ENCODE measurements at places on chromosomes 11 and 22.

- DNase-seq, result no peak
Measured at GRCh38 chr11:126387857-126388256, 32.4 kb downstream of the ST3GAL4 start.

DNA sequence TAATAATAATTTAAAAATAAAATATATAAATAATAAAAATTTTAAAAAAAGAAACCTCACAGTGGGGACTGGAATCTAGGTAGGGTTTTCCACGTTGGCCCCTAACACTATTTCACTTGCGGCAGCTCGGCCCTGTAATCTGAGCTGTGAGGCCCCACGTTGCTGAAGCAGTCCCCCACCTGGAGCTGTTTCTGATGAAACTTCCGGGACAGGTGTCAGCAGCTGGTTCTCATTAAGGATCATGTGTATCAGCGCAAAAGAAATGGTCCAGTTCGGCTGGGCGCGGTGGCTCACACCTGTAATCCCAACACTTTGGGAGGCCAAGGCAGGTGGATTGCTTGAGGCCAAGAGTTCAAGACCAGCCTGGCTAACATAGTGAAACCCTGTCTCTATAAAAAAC lies 17.3 kb downstream of the RHOD start:
- DNase-seq, result no peak

DNA sequence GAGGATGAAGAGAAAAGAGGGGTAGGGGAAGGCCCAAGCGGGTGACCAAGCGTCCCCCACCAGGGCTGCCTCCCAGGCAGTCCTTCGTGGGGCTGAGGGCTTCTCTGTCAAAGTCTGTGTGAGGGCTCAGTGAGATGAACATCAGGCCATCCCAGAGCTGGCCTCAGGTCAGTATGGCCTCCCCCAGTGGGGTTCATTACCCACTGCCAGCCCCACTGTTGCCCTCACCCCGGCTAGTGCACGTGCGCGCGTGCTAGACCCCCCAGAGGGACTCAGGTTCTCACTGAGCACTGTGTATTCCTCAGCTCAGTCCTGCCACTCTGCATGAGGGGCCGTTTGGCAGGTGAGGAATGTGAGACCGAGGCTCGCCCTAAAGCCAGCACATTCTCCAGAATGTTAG lies 3.3 kb downstream of the KDELR3 start:
- no peak for DNase-seq

DNA sequence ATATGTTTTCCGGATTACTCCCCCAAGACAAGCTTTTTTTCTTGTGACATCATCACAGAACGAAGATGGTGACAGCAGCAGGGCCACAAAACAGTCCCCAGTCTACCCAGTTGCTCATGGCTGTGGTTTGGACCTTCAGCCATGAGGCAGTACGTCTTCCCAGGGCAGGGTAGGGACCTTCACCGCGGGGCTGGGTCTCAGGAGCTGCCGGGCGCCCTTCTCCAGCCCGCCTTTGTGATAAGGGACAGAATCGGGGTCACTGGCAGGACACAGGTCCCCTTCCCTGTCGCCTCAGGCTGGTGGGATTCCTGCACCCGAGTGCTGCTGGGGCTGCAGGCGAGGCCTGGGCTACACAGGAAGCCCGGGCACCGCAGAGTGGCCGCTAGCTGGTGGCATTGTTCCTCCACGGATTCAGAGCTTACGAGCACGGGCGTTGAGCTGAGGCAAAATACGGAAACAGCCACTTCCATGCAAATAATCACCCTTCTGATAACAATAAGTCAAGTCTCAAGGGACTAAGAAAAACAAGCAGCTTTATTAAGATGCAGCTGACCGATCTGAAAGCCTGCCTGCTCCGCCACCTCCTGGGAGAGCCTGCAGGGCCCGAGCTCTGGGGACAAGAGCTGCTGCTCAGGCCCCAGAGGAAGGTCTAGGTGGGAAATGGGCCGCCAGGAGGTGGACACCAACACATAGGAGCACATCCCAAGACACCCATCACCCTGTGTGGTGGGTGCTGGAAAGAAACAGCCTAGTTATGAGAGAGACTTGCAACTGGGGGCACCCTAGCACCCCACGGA lies 12.3 kb downstream of the TBX1 start:
- DNase-seq, result no peak

DNA sequence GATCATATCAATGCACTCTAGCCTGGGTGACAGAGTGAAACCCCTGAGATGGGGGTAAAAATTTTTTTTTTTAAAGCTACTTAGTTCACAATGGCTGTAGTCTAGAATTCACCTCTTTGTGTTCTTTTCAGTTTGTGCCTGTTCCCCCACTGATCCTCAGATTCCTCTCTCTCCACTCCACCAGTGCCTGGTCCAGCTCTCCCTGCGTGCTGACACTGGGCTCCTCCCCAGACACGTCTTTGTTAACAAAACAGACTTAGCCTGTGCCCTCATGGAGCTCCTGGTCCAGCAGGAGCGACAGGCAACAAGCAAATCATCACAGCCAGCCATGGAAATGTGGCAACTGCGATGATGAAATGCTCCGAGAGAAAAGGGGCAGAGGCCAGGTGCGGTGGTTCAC lies 34.0 kb downstream of the IFT27 start:
- peak; percentile 32 for DNase-seq

- DNase-seq, result peak; percentile 58
Measured at GRCh38 chr11:66841861-66842260, 1.4 kb upstream of the RCE1 start.

DNA sequence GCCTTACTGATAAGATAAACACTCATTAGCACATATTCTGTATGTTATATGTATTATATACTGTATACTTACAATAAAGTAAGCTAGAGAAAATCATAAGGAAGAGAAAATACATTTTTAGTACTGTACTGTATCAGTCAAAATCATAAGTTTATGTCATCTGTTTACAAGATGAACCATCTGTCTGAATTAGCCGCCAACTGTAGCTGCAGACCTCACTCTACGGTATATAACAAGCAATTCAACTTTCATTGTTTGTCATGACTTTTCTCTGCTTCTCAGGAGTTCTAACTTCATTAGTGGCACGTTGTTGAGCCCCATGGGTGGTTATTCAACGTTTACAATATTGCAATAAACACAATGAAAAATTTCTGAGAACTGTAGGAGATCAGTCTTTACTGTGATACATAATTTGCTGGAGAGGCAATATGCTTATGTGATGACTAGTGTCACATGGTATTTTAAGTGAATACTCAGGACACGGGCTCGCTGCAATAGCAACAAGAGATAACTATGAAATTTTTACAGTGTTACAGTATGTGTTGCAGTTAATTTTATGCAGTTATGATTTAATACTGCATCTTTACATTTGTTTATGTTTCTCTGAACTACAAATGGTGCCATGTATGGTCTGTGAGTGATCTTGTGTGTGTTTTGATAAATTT lies 132.2 kb upstream of the CTSC start:
- no peak for DNase-seq

GRCh38 chr11:32002311-32002710 lies 88.6 kb upstream of the RCN1 start:
- DNase-seq, result no peak

DNA sequence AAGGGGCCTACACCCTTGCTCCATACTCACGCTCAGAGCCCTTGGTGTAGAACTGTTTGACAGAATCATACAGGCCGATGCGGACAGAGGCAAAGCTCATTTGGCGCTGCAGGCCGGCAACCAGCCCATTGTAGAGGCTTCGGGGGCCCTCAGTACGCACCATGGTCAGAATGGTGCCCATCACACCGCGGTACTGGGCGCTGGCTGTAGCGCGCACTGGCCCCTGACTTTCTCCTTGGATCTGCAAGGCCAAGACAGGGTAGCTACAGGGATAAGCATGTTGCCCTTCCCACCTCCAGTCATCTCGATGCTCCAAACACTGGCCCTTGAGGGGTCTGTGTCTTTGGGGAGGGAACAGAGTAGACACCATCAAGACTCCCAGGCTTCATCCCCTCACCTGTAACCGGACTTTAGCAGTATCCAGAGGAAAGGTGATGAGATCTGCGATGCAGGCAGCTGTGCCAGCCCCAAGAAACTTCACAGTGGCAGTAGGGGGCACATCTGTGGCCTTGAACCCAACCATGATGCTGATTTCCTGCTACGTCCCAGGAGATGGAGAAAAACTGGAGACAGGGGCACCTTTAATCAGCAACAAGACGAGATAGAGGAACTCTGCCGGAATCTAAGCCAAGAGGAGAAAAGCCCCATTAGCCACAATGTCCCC lies 4.7 kb downstream of the UCP2 start:
- DNase-seq, result peak; percentile 33

DNA sequence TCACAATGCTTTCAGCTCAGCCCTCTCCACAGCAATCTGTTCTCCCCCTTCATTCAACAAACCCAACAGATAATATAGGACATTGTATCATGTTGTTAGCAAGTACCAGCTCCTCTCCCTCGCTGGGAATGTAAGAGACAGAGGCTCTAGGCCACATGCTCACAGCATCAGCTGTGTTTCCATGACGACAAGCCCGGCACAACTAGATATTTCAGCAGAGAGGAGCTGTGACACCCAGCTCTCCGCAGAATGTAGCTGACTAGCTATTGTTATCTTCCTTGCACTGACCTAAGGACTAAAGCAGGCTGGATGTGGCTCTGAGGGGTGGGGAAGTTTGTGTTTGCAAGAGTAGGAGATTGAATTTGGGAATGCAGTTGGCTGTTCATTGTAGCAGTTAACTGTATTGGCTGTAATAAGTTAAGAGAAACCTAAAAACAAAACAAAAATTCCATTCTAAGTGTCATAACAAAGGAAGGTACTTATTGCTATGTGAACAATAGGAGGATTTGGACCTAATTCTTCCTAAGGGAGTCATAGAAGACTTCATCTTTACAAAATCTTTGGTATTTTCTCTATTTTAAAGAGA lies 28.0 kb upstream of the RRAS2 start:
- no peak for DNase-seq

DNA sequence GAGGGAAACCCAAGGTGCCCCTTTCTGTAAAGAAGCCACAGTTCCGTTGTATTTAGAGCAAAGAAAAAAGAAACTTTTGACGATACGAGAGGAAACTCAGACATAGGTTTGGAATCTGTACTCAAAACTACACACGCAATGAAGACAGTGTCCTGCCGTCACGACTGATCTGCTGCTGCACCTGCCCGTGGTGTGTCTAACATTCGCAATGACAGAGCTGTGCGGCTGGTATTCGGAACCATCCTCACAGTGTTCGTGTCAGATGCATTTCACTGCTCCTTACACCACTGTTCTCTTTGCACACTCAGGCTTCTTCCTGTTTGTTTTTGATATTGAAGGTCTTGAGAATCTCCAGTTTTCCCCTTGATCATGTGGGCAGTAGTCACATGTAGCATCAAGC lies 84.8 kb downstream of the RTL6 start:
- peak; percentile 28 for DNase-seq

DNA sequence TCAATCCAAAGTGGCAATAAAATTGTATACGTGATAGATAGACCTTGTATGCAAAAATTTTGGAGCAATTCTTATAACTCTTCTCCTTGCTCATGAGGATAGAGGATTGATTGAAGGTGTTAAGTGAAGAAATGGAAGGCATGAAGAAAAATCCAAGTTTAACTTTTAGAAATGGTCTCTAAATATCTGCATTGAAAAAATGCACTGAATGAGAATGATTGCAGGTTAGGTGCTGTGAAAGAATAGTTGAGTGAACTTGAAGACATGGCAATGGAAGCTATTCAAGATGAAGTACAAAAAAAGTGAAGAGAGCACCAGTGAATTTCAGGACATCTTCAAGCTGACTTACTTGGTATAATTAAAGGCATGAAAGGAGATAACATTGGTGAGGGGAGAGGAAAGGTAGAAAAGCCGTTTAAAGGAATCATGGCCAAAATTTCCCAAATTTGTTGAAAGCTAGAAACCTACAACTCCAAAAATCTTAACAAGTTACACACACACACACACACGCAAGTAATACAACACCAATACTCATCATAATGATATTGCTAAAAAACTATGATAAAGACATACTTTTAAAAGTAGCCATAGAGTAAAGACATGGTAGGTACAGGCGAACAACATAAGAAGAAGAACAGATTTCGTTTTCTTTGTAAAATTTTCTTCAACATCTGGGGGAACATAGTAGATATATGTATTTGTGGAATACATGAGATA lies 96.3 kb downstream of the GGTLC2 start:
- no peak for DNase-seq

DNA sequence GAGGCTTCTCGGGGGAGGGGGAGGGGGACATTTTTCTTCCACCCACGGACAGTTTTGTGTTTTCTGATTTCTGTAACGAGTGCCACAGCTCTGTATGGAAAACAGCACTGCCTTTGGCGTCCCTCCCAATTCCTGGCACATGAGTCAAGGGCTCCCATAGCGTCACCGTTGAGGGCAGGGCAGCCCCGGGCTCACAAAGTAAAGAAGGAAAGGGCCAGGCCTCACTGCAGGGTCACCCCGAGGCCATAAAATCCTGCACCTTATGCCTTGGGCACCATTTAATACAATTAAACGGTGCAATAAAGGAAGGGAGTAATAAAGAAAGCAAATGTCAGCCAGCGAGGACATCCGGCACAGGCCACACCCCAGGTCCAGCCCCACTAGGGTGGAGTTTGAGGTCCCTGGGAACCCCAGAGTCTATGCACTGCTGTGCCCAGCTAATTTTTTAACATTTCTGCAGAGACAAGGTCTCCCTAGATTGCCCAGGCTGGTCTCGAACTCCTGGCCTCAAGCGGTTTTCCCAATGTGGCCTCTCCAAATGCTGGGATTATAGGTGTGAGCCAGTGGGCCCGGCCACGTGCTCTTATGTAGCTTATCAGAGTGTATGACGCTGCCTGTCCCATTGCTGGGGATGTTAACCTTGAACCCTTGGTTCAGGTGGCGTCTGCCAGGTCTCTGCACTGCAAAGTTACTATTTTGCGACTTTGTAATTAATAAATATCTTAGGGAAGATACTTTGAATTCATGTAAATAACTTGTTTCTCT lies 13.6 kb upstream of the MUC2 start:
- DNase-seq, result no peak

Data from sigmoid colon (tissue), 7 donors.